ENCODE measurements at places on chromosomes 2 and 18.
A peak's percentile ranks its signal among the peaks of the same experiment; 100 is the strongest.

- DNase-seq = peak; percentile 81
Observed at GRCh38 chr2:232292395-232293154, 86.0 kb upstream of the ALPP start.

DNA sequence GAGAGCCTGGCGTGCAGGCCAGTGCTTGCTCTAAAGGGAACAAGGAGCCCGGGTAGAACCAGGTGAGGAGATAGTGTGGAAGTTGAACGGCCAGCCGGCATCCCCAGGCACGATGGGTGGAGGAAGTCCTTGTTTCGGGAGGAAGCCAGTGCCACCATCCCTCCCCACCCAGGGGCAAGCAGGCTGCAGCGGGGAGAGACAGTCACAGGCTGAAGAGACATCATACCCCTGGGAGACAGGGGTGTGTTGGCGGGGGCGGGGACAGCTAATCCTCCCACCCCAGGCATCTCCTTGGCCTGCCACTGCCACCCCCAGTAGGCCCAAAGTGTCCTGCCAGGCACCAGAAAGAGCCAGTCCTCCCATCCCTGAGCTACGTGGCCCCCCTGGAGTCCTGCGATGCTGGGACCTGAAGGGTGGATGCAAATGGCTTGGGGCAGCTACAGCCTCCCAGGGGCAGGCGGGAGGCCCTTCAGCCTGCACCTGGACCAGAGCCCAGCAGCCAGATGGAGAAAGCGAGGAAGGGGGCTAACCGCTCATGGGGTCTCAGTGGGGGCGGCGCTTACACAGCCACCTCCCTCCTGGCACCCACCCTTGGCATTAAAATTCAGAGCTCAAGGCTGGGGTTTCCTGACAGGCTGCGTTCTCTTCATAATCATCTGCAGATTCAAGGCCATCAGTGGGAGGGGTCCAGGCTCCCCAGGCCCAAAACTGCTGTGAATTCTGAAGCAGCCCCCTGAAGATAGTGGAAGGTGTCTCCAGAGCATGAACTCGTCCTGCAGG is 14.8 kb upstream of the GPR55 start:
- DNase-seq = no peak

DNA sequence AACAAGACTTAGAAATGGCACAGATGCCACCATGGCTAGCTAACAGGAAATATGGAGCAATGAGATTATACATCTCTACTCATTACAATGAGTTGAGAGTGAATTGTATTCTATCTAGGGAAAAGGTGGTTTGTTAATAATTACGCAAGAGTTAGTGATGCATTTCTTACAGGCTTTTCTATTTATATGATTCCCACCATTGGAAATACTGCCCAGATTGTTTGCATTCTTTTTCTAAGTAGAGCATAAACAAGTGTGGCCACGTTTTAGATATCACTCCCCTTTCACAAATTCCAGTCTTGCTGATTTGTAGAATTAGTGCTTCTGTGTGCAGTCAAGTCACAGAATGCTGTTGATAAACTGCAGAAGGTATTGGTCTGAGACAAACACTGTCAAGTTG is 56.6 kb downstream of the ZNF804A start:
- DNase-seq = no peak

DNA sequence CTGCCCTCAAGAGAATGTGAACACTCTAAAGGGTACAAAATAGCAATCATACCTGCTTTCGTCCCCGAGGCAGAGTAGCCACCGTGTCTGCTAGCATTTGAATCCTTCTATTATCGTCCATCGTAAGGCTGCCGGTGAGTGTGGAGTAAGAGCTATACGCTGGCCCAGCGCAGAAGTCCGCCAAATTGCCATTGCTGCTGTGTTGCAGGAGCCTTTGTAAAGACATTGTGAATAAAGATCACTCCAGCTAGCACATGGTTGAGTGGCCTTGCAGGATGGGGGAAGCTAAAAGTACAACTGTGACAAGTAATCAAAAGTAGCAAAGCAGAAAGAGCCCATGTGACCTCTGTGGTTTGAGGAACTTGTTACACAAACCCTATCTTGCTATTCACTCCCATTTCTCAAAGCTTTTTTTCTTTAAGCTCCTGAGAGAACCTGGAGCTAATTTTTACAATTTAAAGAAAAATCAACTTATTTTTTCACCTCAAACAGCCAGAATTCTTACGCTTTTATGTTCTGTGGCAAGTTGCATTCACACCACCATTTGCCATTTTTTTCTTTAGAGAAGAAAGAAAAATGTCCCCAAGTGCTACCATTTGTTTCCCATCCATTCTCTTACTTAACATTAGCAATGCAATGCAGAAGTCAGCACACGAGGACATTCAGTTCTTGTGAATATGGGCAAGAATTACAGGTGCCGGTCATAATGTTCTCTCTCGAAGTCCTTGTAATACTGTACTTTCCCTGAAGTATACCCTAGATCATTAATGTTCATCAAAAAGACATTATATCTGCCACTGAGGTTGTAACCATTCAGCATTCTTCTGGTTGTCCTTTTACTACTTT is at the start of gene CYTIP:
Gene CYTIP (minus strand): TSS at position 295 of the 846 bp plus-strand sequence. CDS start 69 bp downstream, at position 226.
- DNase-seq = peak; percentile 82

- DNase-seq = no peak
Observed at GRCh38 chr2:133158442-133158841, 409.8 kb downstream of the NCKAP5 start.

- DNase-seq = no peak
Observed at GRCh38 chr2:240791221-240791800, 28.7 kb downstream of the KIF1A start.

DNA sequence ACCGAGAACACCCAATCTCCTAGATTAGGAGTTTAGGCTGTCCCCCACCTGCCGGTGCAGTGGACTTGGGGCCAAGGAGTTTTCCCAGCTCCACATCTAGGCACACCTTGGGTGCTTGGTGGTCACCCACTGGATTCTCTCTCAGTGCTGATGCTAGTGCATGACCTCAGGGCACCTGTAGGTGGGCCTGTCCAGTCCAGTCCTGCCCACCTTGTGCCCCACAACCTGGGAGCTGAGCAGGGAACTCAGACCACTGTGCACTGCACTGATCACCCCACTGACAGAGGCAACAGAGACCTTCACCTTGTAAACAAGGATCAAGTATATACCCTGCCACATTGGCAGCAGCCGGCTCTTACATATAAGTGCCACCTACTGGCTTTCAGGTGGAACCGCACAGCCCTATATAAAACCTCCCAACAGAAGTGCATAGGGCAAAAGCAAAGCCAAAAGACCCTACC is 12.7 kb upstream of the CDH19 start:
- no peak for DNase-seq

DNA sequence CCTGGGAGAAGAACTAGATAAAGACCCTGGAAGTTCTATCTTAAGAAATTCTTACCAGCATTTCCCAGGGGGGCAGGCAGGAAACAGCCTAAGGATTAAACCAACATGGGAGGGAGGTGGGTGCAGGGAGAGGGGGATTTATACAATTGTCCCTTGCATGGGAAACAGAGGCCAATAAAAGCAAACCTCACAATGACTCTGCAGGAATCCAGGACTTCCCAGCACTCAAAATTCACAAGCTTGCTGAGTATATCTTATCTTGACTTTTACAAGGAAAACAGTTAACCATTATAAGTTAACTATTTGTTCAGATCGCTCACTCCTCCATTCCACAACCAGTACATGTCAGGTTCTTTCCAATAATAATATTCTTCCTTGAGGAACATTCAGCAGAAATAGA is 241.3 kb downstream of the MREG start:
- no peak for DNase-seq

DNA sequence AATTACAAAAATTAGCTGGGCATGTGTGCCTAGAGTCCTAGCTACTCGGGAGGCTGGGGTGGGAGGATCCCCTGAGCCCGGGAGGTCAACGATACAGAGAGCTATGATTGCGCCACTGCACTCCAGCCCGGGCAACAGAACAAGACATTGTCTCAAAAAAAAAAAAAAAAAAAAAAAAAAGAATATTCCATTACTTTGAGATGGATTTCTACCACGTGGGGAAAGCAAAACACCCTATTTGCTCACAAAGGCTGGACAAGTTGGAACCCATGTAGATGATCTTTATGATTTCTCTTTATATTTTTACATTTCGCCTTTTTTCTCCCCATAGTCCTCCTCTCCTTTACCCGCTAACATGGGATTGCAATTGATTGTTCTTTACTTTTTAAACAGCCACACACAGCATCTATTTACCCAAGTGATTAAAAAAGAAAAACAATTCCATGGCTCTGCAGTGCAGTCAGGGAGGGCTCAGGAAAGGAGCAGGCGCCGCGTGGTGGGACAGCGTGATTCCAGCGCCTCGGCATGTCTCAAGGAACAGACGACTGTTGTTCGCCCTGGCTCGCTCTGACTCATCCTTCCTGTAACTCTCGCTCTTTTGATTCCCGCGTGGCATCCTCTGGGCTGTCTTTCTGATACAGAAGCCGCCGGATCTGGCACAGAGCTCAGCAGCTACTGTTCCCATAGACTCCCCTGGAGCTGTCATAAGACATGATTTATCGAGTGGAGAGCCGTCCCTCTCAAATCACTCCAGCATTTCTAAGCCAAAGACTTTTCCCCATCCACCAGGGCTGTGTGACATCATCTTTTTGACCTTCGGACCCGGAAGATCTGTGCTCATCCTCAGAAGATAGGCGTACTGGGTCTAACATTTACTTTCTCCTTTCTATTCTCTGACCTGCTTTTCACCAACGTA is 230.4 kb upstream of the AGAP1 start:
- no peak for DNase-seq

DNA sequence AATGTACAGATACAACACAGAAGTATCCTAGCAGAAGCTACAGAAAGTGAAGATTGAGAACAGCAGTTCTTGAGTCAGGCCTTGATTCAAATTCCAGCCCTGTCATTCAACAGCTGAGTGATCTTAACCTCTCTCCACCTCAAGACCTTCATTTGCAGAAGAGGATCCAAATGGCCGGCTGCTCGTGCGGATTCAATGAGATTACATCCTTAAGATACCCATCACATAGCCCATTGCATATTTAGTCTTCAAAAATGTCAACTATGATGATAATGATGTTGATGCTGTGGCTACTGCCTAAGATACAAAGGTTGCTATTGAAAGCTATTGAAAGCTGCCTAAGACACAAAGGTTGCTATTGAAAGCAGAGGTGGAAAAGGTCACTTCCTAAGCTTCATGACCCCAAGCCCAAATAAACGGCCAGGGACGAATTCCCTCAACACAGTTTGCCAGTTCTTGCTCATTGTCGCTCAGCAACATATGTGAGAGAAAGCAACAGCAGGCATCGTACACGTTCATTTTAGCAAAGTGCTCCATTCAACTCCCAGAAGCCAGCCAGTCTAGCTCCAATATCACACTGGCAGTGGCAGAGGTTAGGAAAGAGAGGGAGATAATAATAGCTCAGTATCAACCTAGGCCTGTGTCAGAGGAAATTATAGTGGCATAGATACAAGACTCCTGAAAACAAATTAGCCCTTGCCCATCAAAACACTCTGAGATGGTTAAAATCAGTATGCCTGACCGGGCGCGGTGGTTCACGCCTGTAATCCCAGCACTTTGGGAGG is 36.1 kb downstream of the MRPL35 start:
- no peak for DNase-seq

GRCh38 chr18:23903971-23904370 is 110.6 kb upstream of the TTC39C start:
- DNase-seq = no peak

DNA sequence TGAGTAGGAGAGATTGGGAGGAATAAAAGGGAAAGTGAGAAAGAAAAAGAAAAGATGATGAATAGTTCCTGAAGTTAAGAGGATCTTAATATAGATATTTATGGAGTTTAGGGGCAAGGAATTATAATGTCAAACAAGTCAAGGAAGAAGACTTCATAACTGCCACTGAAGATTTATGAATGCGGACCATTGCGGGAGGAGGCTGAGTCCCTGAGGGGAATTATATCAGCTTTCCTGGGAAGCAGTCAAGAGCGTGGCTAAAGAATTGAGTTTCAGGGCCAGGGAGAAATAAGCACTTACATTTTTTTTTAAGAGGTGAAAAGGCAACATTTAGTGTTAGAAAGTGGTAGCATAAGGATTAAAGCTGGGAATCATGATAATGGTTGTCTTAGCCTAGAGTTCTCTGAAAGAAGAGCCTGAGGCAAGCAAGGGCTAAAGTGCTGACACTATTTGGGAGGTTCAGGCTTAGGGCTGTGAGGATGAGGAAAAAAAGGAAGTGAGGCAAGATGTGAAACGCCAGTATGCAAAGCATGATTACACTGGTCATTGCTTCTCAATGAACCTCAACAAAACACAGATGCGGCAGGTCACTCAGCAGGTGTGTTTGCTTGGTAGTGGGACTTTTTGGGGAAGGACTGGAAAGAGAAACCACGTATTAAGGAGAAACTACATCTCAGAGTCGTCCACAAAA is 217.1 kb downstream of the SLC4A3 start:
- DNase-seq = peak; percentile 1

DNA sequence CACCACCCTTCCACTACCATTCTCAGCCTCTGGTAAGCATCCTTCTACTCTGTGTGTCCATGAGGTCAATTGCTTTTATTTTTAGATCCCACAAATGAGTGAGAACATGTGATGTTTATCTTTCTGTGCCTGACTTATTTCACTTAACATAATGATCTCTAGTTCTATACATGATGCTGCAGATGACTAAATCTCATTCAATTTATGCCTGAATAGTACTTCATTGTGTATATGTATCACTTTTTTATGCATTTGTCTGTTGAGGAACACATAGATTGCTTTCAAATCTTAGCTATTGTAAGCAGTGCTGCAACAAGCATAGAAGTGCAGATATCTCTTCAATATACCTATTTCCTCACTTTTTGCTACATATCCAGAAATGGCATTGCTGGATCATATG is 733.3 kb downstream of the SUCLG1 start:
- DNase-seq = no peak

DNA sequence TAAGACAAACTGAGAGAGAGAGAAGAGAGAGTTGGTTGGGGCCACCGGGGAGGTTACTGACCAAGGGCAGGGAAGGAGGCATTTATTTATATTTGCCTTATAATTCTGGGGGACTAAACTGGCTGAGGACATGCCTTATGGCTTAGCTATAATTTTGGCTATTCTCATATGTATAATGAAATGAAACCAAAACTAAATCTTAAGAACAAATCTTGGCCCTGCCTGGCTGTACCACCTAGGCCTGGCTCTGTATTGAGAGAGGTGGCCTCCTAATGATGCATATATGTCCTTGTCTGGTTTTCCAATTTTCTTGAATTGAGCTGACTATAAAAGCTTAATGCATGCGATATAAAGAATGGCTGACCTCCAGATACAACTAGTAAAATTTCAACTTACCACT is 3.5 kb upstream of the PPP1CB start:
- no peak for DNase-seq

DNA sequence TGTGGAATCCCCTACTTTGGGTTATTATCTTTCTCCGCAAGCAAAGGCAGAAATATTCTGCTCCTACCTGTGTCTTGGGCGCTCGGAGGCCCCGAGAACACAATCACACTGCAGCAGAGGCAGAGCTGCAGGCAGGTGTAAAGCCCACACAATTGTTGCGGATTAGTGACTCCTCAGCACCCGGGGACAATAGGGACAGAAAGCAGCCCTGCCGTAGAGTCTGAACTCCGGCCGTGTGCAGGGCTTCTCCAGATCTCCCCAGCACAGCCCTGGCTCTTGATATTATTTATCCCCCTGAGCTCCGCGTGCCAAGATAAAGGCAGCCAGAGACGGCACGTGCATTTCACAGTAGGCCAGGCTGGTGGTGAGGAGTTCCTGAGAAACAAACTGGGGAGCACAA is 229.2 kb downstream of the EN1 start:
- DNase-seq = no peak

Data from inflammatory macrophage treated with lipopolysaccharide for 1 hour (primary cell).